Motor neuron (in vitro differentiated cells): ENCODE measurements at places on chromosomes 2 and 18. TPM values are rescaled to one million over a fixed set of nuclear protein-coding genes. Genes with fewer than 3 reads are reported as not detected.

The PLEKHM3 gene
- total RNA-seq = 13.4 and 17.8 TPM in 2 replicates

The KCNE4 gene
- total RNA-seq = 11.0 and 18.8 TPM in 2 replicates

The INO80D gene
- 12.4 and 13.9 TPM in 2 replicates for total RNA-seq

The EVA1A gene
- 3.0 and 3.9 TPM in 2 replicates for total RNA-seq

The WIPF1 gene
- 11.8 and 14.3 TPM in 2 replicates for total RNA-seq

The SLC16A14 gene
- total RNA-seq = 29.3 and 29.4 TPM in 2 replicates

The USP40 gene
- 29.4 and 41.0 TPM in 2 replicates for total RNA-seq

The IHH gene
- 0.08 and 0.09 TPM in 2 replicates for total RNA-seq

The RFTN2 gene
- 0.56 and 0.97 TPM in 2 replicates for total RNA-seq

The IL36A gene
- total RNA-seq = not detected in 2 replicates

The REL gene
- total RNA-seq = 3.1 and 3.6 TPM in 2 replicates

The CD302 gene
- total RNA-seq = 18.6 and 20.0 TPM in 2 replicates

The IL1F10 gene
- 0.81 TPM in 1 of 2 replicates, not detected in the other for total RNA-seq

The ICA1L gene
- total RNA-seq = 15.2 and 15.9 TPM in 2 replicates
